Kasumi-1 (cell line): ENCODE measurements at places on chromosomes 11 and 22.
A peak's percentile ranks its signal among the peaks of the same experiment; 100 is the strongest.

GRCh38 chr11:2561696-2562581, 117.1 kb downstream of the KCNQ1 start:
- DNase-seq, result no peak

GRCh38 chr11:69508974-69509373, 27.5 kb downstream of the LINC01488 start:
- DNase-seq, result peak; percentile 6

DNA sequence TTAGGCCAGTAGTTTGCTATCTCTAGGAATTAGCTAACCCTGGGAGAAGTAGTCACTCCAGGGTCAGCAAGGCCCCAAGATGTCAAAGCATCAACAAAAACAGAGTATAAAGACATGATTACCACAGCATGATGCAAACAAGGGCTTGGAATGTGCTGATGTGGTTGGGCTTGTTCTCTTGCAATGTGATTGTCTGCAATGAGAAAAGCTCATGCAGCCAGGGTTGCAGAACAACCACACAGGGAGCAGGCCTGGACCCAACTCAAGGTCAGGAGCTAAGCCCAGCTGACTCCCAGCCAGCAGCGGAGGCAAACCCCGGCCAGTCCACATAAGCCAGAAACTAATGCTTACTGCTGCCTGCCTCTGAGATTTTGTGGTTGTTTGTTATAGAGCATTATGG, 132.4 kb upstream of the ZC3H12C start:
- DNase-seq, result no peak

GRCh38 chr11:112156153-112156955, 7.5 kb downstream of the IL18 start:
- no peak for DNase-seq

- DNase-seq, result no peak
These were observed 150.9 kb downstream of the CACNA1I start for GRCh38 chr22:39721206-39722031.

DNA sequence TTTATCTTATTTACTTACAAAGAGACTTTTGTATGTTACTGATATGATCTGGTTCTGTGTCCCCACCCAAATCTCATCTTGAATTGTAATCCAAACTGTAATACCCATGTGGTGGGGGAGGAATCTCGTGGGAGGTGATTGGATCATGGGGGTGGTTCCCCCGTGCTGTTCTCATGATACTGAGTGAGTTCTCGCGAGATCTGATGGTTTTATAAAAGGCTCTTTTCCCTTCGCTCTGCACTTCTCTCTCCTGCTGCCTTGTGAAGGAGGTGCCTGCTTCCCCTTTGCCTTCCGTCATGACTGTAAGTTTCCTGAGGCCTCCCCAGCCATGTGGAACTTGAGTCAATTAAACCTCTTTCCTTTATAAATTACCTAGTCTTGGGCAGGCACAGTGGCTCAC, 42.4 kb upstream of the WNT7B start:
- no peak for DNase-seq

DNA sequence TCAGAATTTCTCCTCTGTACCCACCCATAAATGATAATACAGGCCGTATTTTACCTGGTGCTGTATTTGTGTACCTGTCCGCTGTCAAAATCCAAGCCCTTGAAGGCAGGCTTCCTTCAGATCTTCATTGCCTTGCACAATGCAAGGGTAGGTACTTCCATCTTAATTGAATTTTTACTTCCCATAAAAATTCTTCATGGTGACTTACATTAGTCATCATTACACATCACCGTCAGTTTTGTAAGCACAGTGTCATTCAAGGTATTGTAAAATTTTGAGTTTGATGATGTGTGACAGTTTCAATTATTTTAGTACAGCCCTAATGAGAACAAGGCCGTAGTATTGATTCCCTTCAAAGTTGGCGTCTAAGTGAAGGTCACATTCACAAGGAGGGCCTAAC, 770 bp upstream of the TSG101 start:
- DNase-seq, result peak; percentile 13

GRCh38 chr11:41982975-41983374, 523.5 kb upstream of the LRRC4C start:
- no peak for DNase-seq

DNA sequence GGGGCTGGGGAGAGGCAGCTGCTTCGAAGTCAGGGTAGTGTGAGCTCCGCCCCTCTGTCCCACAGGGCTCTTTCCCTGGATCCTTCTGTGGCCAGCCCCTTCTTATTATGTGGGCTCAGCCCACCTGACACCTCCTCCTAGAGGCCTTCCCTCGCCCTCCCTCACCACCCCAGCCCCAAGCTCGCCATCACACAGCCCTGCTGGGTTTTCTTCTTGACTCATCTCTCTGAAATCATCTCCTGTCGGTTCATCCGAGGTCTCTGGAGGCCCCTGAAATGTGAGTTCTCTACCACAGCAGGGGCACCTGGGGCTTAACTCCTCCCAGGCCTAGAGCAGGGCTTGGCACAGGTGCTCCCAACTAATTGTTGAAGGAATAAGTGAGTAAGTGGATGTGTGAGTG, 65.2 kb downstream of the CACNA1I start:
- no peak for DNase-seq

GRCh38 chr11:61555051-61555969, 25.6 kb downstream of the SYT7 start:
- DNase-seq, result no peak

- DNase-seq, result peak; percentile 87
These were observed at the start of gene ALDH3B1 for GRCh38 chr11:68010090-68011041. Gene ALDH3B1 (plus strand): TSS chr11:68010327. CDS start chr11:68015298, 4,971 bp downstream.

DNA sequence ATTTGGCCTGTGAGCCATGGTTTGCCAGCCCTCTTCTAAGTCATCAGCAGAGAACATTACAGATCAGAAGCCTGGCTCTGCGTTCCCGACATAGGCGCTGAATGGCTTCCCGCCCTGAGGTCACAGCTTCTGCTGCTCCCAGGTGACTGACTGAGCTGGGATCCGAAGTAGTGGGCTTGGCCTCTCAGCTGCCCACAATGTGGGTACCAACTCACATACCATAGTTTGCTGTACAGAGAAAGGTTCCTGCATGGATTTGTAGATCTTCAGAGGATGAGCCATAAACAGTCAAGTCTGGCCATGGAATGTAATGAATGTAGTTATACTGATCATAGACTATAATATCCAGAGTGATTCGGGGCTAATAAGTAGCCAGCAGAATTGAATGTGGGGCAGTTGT, 42.6 kb downstream of the TEAD1 start:
- no peak for DNase-seq

DNA sequence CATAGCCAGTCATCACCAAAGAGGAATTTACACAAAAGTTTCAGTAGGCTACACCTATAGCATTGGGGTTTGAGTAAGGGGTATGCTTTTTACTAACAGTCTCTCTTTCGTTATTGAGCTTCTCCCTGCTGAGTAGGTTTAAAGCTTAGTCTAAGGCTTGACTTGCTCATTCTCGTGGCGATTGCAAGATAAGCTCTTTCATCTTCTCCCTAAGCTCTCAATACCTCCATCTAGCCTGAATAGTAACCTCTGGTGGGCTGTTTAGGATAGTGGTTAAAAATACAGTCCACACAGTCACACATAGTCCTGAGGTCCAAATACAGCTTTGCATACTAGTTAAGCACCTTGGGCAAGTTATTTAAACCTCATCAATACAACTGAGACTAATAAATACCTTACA, 65.6 kb downstream of the IMMP1L start:
- DNase-seq, result no peak

DNA sequence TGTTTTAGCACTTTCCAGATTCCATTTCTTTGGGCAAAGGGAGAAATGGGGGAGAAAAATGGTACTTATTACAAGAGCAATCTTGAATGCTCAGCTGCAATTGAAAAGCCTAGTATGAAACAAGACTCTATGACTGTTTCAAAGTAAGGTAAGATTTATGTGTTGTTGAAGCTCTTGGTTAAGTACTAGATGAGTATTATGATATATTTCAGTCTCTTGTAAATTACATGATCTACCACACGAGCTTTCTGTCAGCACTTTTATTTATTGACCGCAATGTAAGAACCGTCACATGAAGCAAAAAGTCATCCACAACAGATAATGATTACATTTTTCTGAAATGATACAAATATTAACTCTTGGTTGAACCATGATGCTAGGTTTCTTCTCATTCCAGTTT, 906.7 kb upstream of the CHORDC1 start:
- DNase-seq, result no peak

- DNase-seq, result peak; percentile 55
These were observed 12.9 kb upstream of the WT1 start for GRCh38 chr11:32448232-32448631.
